ENCODE measurements at places on chromosomes 13 and 19.
A peak's percentile ranks its signal among the peaks of the same experiment; 100 is the strongest.

GRCh38 chr19:18514800-18515682 is 6.8 kb downstream of the ELL start:
- DNase-seq = peak; percentile 56

DNA sequence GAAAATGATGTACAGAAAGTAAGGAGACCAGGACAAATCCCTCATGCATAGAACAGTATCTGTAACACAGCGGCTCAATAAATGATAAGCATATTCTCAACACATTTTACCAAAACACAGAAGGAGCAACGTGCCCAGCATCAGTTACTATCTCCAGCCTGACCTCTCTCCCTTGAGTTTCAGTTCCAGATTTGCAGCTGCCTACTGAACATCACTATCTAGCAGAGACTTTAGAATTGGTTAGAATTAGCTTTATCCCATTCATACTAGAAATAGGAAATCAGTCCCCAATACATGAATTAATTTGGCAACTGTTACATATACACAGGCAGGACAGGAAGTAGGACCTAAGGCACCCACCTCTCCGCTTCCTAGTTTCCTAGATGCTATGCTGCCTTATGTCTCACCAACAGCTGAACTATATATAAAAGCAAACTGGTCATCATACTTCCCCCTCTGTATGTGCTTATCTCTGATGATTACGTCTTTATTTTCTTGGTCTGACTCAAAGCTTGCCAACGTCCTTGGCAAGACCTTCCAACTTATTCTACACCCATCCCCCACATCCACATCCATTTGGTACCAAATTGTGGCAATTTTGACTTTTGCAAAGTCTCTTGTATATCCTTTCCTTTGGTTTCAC is 61.1 kb downstream of the SACS start:
- no peak for DNase-seq

GRCh38 chr13:51168623-51169022 is 53.6 kb upstream of the FAM124A start:
- DNase-seq = no peak

- no peak for DNase-seq
Measured at GRCh38 chr13:109253316-109253715, 533.1 kb downstream of the IRS2 start.

DNA sequence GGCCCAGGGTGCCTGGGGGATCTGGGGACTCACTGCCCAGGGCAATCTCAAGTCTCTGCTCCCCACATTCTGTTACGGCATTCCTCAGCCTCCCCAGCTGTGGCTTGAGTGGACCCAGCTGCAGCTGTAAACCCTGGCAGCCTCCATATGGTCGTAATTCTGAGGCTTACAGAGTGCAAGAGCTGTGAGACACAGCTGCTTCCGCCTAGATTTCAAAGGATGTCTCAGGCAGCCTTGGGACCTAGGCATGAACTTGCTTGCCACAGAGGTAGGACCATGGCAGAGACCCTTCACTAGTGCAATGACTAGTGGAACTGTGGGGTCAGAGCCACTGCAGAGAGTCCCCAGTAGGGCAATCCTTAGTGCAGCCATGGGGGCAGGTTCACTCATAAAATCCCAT is 297.5 kb downstream of the ENOX1 start:
- DNase-seq = no peak

- no peak for DNase-seq
Measured at GRCh38 chr13:103243495-103243894, 177.3 kb upstream of the SLC10A2 start.

DNA sequence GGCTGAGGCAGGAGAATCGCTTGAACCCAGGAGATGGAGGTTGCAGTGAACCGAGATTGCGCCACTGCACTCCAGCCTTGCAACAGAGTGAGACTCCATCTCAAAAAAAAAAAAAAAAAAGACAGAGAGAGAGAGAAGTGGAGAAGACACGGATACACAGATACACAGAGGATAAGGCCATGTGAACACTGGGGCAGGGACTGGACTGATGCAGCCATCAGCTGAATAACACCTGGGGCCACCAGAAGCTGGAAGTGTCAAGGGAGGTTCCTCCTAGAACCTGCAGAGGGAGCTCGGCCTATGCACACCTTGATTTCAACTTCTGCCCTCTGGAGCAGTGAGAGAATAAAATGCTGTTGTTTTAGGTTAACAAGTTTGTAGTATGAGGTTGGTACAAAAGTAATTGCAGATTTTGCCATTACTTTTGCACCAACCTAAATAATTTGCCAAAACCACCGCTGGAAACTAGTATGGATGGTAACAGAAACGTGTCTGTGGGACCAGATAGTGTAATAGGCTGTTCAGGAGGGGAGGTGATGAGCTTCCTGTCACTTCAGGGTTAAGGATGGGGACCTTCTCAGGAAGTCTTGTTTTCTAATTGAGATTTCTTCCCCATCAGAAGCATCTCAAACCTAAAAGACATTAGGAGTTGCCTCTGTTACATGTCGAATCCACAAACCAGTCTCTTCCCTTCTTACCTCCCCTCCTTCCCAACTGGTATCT is 36.4 kb upstream of the IGSF23 start:
- DNase-seq = no peak

DNA sequence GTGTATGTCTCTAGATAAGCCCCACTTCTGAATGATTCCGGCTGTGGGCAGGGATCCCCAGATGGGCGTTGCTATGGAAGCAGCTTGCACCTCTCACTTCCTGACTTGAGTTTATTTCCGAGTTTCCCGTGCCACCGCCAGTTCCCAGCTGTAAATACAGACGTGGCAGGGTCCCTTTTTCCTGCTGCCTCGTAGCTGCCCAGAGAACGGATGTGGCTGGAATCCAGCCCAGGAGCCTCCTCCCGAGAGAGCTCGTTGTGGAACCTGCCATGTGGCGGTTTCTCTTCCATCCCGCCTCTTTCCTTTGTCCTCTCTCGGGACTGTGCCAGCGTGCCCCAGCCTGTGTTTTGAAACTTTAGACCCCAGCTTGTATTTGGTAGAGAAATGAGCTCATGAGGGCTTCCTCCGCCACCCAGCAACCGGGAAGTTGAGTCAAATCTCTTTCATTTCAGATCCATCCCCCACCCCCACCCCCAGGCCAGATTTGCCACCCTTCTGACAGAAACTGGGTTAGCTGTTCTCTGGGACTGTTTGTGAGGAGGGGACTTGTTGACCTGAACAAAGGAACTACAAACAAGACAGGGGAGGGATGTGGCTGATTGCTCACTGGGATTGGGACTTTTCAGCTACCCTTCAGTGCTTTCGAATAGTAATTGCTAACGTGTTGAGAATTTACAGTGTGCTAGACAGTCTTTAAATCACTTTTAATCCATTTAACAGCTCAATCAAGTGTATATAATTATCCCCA is 96.6 kb downstream of the SIPA1L3 start:
- peak; percentile 28 for DNase-seq

GRCh38 chr13:51823863-51824262 is 19.9 kb upstream of the DHRS12 start:
- DNase-seq = no peak

DNA sequence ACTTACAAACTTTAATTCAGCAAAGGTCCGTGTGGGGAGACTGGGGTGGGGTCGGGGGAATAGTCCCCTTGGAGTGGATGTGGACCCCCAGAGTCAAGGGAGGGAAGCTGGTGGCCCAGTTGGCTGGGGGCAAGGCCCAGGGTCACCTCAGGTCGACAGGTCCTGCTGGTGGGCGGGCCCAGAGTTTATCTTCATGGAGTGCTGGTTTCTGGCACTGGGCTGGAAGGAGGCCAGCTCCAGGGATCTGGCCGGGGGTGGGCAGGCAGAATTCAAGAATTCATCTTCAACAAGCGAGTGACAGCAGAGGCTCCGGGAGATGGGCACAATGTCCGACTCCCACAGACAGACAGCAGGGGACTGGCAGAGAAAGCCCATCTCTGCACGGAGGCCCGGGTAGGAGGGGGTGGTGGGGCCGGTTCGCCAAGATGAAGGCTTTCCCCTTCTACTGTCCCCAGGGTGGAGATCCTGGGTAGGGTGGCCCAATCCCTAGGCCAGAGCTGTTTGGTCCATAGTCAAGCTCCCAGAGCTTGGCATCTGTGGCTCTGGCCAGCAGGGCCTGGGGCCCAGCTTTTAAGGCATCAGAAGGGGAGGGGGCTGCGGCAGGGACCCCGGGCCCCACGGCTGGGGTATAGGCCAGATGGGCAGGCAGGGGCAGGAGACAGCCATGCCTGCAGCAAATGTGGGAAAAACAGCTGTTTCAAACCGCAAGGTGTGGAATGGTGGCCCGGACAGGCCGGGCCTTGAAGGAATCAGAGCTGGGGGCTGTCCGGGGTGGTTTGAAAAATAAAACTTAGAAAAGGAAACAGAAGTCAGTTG is 622 bp upstream of the FDX2 start:
- DNase-seq = no peak

DNA sequence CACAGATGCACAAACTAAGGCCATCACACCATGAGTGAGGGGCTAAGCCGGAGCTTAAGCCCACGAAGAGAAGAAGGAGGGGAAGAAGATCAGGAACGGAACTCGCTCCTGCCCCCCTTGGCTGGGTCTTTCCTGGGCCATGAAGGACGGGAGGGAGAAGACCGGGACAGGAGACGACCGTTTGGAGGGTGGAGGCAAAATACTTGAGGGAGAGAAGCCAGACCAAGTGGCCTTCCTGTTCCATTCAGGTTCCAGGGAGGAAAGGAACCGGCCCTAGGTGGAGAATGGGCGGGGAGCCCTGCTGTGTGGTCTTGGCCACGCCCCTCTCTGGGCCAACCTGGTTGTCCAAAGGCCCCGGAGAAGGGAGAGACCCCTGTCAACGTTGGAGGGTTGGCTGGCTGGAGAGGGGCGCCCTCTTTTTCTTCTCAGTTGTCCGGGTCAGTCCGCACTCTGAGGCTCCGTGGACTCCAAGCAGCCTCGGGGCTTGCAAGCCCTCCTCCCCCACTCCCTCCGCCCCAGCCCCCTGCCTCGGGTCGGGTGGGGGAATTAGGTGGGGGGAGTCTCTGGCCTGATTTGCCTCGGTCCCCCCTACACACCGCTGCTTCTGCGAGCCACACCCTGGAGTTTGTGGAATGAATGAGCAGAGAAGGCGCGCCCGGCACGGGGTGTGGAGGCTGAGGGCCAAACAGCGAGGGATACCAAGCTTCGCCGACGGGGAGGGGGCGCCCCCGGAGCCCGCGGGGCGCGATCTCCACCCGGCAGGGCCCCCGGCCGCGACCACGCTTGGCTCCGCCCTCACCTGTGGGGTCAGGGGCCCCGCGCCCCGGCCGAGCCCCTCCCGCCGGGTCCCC is 757 bp downstream of the FBN3 start:
- no peak for DNase-seq

DNA sequence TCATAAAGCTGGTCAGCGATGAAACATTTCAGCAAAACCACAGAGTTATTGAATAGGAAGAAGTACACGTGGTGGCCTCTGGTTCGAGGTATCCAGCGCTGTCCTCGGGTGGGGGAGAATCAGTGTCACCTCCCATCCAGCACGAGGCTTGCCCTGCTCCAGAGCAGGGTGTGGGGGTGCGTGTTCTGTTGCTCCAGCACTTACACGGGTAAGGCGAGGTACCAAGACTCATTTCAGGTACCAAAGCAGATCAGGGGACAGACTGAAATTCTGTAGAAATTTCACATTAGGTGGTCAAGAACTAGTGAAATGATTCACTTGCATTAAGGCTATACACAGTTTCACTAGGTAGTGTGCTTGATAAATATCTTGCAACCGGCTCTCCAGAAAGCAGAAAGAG is 164.2 kb upstream of the SOX1 start:
- DNase-seq = no peak

- DNase-seq = no peak
Measured at GRCh38 chr13:98824376-98825160, 72.1 kb upstream of the SLC15A1 start.

GRCh38 chr13:46687810-46688209 is 109.2 kb downstream of the ESD start:
- peak; percentile 33 for DNase-seq

GRCh38 chr19:51140441-51140840 is 1.7 kb upstream of the SIGLEC7 start:
- DNase-seq = no peak

DNA sequence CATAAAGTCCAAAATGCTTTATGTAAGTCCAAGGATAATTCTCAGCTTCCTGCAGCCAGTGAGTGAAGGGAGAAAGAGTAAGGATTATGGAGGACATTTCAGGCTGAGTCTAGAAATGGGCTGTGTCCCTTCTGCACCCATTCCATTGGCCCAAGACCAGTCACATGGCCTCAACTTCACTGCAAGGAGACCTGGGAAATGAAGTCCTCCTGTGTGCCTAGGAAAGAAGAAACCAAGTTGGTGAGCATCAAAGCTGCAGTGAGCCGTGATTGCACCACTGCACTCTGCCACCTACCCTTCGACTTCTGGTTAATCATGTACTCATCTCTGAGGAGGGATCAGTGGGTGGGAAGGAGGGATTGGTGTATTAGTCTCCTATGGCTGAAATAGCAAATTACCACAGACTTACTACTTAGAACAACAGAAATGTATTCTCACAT is 3.6 kb upstream of the CD37 start:
- peak; percentile 67 for DNase-seq

DNA sequence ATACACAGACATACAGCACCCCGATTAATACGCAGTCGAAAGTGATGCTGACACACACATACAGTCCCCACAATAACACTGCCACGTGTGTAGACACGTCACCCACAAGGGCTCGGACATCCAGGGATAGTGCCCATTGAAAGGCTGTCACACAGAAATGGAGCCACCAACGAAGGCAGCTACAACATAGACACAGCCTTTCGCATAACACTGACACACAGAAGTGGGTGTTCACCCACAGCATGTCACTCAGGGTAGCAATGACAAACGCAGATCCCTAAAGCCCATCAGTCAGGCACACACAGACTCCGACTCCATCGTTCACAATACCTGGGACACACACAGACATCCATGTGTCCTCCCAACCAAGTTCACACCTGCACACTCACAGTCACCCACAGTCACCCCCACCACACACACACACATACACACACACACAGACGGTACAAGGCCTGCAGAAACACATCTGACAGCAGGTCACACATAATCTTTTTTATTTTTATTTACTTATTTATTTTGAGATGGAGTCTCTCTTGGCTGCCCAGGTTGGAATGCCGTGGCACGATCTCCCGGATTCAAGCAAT is 10.4 kb upstream of the NANOS3 start:
- DNase-seq = no peak

GRCh38 chr13:84491952-84492351 is 609.7 kb upstream of the SLITRK1 start:
- no peak for DNase-seq

DNA sequence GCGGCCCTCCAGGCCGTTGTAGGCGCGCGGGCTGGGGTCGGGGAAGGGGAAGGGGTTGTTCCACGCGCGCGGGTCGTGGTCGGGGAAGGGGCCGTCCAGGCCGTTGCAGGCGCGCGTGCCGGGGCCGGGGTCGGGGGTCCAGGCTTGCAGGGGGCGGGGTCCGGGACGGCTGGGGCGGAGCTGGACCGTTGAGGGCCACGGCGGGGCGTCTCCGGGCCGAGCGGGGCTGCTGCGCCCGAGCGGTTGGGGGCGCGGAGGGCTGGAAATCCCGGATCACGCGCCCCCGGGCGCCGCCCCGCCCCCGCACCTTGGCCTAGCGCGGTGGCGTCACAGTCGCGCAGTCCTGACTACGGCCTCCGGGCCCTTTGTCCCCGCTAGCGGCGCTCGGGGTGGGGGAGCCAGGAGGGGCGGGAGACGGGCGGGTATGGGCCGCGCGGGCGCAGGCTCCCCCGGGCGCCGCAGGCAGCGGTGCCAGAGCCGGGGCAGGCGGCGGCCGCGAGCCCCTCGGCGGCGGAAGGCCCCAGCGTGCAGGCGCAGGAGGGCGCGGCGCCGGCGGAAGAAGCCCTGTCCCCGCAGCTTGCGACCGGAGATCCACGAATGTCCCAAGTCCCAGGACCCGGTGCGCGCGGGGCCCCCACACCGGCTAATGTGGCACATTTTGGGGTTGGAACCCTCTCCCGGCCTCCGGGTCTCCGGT is 665 bp downstream of the GPX4 start:
- DNase-seq = peak; percentile 65
